ENCODE measurements at places on chromosomes 5 and 9.

GRCh38 chr5:122110987-122111386 lies 18.4 kb upstream of the ZNF474 start:
- DNase-seq, result no peak

DNA sequence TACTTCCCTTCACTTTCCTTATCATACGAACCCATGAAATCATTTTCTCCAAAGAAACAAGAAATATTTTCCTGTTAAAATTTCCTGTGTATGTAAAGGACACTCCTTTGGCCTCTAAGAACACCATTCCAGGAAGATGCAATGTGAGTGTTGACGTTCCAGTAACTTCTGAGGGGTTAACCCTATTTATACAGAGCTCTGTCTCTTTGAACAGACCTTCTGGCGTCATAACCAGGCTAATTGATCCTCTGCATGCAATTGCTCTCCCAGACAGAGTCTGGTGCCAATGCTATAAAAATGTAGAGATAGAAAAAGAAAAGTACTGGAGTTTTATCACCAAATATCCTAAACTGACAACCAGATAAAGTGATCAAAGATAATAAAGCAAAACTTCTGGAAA lies 218.5 kb downstream of the TLE1 start:
- no peak for DNase-seq

- no peak for DNase-seq
These were observed 415.9 kb upstream of the KLF4 start for GRCh38 chr9:107905308-107906020.

- no peak for DNase-seq
These were observed 101.1 kb downstream of the TMEM174 start for GRCh38 chr5:73274121-73274520.

DNA sequence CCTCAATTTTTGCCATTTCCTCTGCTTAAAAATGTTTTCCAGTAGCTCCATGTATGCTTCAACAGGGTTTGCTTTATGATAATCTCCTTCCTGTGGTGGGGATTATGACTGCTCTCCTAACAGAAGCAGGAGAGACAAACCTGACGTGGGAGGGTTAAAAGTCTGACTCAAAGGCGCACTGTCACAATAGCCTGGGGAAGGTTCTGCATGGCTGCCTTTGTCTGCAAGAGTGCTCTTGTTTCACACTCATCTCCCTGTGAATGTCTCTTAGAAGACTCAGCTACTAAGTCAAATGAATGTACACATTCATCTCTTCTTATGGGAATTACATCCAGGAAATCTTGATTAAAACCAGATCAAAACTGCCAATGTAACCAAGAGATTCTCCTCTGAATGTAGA lies 90.9 kb upstream of the MTAP start:
- no peak for DNase-seq

GRCh38 chr5:88745093-88745696 lies 137.8 kb downstream of the MEF2C start:
- DNase-seq, result no peak

GRCh38 chr5:103410172-103410571 lies 151.6 kb downstream of the MACIR start:
- DNase-seq, result no peak

DNA sequence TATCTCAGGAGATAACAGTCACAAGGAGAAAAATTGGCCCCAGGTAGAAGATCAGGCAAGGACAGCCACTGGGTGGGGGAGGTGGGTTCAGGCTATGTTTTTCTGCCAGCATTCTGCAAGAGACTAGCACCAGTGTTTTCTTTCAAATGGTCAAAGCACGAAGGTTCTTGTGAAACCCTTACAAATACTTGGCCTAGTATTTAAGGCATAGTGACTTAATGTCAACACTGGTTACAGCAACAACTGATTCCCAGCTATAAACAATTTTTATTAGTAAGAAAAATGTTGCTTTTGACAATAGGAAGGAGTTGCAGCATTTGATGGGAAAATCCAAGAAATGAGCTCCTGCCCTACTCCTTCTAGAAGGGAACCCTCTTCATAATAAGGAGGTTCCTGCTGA lies 349.6 kb downstream of the SLIT3 start:
- DNase-seq, result no peak

DNA sequence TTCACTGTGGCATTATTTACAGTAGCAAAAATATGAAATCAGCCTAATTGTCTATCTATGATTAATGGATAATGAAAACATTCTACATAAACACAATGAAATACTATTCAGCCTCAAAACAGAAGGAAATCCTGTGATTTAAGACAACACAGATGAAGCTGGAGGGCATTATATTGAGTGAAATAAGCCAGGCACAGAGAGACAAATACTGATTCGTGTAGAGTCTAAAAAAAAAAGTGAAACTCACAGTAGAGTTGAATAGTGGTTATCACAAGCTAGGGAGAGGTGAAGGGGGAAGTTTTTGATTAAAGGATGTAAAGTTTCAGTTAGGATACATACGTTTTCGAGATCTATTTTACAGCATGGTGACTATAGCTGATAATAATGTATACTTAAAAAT lies 122.2 kb downstream of the ADAMTS6 start:
- no peak for DNase-seq

DNA sequence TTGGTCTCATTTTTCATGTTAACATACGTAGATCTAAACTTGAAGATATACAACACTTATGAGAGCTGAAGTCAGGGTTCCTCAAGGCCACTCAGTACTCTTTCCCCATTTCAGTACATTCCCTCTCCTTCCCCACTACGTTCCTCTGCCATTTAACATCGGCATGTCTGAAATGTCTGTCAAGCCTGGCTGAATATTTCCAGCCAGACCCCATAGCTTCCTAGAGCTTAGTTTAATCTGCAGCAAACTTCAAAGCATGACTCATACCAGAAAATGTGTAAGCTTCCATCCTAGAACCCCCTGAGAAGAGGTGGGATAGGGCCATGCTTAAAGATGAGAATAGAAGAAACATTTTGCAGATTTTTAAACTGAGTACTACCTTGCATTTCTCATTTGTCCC lies 6.2 kb downstream of the GZMA start:
- DNase-seq, result no peak

GRCh38 chr5:644971-645370 lies 32.8 kb downstream of the CEP72 start:
- DNase-seq, result no peak

GRCh38 chr9:2815661-2816060 lies 28.2 kb downstream of the PUM3 start:
- DNase-seq, result no peak

- DNase-seq, result no peak
These were observed 793.1 kb downstream of the CDH9 start for GRCh38 chr5:26245321-26245720.

DNA sequence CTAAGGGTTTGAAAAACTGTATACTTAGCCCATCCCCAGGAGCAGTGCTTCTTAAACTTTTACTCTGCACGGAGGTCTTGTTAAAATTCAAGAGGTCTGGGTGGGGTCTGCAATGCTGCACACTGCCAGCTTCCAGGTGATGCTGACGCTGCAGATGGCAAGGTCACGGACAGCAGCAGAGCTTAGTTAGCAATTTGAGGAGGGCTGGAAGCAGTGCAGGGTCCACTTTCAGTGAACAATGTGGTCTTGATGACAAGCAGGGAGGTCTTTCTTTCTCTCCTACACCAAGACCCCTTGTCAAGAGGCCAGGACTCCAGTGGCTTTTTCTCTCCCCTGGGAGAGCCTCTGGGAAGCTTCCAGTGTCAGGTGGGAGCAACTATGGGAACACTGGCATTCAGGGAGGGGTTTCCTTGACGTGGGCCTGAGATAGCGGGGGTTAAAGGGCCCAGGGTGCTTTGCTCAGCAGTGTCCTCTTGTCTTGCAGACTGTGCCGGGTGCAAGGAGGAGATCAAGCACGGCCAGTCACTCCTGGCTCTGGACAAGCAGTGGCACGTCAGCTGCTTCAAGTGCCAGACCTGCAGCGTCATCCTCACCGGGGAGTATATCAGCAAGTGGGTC lies 65.0 kb upstream of the AFAP1L1 start:
- DNase-seq, result no peak

GRCh38 chr5:14809369-14810155 lies 62.0 kb downstream of the ANKH start:
- peak; percentile 96 for DNase-seq

DNA sequence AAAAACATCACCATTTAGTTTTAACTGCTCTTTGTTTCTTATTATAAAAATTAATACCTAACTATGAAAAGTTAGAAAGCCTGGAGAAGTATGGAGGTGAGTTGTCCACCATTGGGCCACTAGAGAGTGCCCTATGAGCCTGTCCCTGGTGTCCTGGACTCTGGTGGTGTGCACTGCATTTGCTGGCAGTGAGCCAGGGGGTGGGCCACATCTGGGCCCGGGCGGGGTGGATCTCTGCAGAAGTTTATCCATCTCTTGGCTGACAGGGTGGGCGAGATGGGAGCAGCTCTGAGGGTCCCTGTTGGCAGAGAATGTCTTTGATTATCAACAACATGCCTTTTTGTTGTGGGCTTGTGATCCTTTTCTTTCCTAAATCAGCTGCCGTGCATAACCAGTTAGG lies 8.2 kb downstream of the TENT4A start:
- no peak for DNase-seq

DNA sequence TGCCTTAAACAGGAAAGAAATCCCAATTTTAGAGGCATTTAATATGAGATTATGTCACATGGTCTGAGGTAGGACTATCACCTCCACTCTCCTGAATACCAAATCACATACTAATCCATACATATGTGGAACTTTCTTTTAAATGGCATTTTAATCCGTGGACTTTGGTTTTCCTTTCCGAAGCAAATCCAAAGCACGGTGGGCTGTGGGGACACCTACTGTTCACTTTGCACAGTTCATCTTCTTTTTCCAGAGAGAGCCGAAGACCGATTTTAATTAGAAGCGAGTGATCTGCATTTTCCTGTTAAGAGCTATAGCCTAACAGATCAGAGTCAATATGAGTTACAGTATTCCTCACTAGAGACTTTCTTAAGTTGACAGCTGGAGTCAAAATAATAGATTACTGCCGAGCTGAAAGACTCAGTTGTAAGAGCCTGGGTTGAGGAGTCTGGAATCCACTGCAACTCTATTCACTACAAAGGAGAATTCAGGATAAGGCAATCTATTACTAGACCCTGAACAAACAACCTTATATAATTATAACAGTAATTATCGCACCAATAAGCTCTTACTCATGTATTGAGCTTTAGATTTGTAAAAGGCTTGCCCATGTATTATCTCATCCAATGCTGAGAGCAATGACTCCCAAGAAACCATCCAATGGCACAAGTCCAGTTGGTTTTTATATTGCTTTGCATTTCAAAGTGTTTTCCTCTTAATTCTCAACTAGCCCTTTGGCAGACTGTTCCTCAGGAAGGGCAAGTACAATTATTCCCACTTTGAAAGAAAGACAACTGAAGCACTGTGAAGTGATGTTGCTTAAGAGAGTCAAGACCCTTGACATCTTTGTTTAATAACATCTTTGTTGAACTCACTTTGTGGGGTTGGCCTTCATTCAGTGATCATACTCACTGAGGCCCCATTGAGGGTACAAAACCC lies 144.7 kb downstream of the TRPM6 start:
- no peak for DNase-seq

DNA sequence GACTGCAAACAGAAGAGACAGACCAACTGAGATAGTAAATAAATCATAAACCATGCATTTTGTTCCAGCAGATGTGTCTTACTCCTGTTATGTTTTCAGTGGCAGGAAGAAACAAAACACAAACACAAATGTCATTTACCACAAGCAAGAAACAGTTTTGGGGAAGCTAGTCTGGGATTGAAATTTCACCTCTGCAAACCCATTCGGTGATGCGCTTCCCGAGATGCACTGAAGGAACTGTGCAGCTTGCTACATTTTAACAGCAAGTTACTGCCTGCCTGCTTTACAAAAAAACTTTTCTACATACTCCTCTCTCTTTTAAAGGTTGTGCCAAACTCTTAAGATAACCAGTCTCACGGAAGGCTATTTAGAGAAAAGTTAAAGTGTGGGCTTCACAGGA lies 3.2 kb downstream of the MACROH2A1 start:
- no peak for DNase-seq

- no peak for DNase-seq
These were observed 30.9 kb upstream of the BARHL1 start for GRCh38 chr9:132551556-132551955.

- no peak for DNase-seq
These were observed 196.1 kb downstream of the MPDZ start for GRCh38 chr9:13083366-13083765.

GRCh38 chr5:139774980-139775661 lies 20.5 kb upstream of the PSD2 start:
- peak; percentile 25 for DNase-seq

DNA sequence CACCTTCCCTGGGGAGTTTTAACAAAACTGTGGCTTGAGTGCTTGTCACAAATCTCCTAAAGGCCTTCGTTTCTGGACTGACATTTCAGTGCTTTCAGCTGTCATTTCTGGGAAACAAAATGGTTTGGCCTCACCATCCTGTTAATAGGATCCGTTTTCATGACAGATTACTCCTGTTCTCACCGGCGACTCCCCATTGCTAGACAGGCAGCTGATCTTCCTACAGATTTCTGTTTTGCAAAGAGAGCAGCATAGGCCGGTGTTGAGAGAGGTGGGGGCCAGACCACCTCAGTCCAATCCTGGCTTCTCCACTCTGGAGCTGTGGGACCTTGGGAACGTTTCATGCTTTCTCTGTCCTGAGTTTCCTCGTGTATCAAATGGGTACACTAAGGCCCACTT lies 75.5 kb upstream of the OTULINL start:
- no peak for DNase-seq

GRCh38 chr5:172444626-172445365 lies 9.5 kb downstream of the SH3PXD2B start:
- DNase-seq, result no peak

DNA sequence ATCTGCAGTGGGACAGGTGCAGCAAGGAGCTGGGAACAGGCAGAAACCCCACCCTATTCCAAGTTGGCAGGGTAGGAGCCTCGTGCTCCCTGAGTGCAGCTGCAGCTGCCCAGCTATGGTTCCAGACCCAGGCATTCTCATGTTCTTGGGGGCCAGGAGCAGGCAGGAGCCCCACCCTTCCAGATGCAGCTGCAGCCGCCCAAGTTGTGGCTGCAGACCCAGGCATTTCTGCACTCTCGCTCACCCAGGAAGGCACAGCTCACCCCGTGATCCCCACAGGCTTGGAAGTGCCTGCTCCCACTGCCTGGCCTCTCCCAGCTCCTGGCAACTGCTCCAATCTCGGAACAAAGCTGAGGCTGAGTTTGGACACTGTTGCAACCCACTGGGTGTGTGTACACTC lies 275.8 kb upstream of the ADRA1B start:
- no peak for DNase-seq

DNA sequence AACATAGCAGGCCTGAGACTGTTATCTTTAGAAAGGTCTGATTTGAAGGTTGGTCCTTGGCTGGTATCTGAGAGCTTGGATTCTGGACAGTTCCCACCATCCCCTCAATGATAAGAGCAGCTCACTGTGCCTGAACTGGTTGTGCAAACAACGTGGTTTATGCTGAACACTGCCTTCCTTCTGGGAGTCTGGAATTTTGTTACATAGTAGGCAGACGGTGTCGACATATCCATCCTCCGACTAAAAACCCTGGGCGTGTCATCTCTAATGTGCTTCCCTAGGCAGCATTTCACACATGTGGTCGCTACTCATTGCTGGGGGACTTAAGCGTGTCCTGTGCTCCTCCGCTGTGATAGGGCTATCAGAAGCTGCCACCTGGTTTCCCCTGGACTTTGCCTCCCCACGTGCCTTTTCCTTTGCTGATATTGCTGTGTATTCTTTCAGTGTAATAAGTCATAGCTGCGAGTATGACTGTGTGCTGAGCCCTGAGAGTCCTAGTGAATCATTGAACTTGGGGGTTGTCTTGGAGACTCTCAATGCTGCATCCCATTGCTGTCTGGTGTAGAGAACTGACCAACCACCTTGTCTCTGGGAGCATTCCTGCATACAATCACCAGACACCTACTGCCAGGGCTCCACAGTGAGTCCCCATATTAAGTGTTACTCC lies 119.1 kb upstream of the TBC1D2 start:
- no peak for DNase-seq
